ENCODE measurements at places on chromosomes 1 and 21. TPM values are rescaled to one million over a fixed set of nuclear protein-coding genes. Genes with fewer than 3 reads are reported as not detected.

GRCh38 chr21:45178971-45179370, 104.6 kb downstream of the ADARB1 start:
- DNase-seq = no peak

DNA sequence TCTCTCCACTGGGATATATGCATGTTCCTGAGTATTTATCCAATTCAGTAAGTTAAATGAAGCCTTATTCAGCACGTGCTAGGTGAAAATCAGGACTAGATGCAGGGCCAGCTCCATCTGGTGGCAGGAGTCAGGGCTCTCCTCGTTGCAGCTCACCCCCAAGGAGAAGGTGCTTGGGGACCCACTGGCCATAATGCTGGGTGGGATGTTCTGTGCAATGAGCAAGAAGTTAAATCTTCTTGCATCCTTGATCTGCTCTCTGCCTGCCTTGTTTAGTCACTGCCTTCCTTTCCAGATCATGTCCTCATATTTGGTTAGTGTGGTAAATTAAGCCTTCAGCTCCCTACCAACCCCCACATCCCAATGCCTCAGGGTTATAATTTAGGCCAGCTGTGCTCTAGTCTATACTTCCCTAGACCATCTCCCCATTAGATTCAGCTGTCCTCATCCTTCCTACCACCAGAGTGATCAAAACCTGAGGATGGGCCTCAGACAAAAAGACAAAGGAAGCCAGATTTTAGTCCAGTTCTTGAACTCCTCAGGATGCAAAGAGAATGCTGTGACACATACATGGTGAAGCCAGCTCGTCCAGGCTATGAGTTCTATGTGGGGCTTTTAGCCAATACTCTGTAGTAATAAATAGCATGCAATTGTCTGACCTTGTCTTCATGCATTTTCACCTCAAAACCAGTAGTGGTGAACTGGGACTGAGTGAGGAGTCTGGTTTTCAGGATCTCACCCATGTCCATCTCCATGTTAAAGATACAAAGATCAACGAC, 55.9 kb downstream of the SEC16B start:
- DNase-seq = no peak

Gene G0S2
- 440 TPM for total RNA-seq

- DNase-seq = no peak
Measured at GRCh38 chr1:209838537-209838936, 10.8 kb downstream of the UTP25 start.

- no peak for DNase-seq
Measured at GRCh38 chr1:77540501-77541161, 141.8 kb downstream of the ZZZ3 start.

DNA sequence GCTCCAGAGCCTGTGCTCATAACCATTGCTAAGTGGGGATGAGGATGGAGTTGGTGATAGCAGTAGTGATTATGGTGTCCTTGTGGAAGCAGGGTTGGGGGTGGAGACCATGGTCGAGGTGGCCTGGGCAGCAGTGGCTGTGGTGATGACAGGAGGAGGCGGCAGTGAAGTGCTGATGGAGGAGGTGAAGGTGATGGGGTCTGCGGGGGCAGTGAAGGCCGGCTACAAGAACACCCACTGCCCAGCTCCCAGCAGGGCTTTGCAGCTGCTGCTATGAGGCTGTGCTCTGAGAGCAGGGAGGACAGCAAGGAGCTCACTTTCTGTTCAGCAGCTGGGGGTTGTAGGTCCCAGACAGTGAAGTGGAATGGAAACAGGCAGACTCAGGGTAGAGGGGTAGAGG, 15.6 kb upstream of the DMBX1 start:
- no peak for DNase-seq

- DNase-seq = no peak
Measured at GRCh38 chr1:45640293-45640692, 16.4 kb upstream of the CCDC17 start.

Gene SV2A
- total RNA-seq = 1.5 TPM

- no peak for DNase-seq
Measured at GRCh38 chr1:181802466-181802865, 259.0 kb downstream of the ZNF648 start.

Gene LCA5L
- total RNA-seq = 0.82 TPM

Gene CFAP74
- total RNA-seq = not detected

Gene PRRC2C
- total RNA-seq = 70.9 TPM

Gene PIGC
- total RNA-seq = 14.6 TPM

DNA sequence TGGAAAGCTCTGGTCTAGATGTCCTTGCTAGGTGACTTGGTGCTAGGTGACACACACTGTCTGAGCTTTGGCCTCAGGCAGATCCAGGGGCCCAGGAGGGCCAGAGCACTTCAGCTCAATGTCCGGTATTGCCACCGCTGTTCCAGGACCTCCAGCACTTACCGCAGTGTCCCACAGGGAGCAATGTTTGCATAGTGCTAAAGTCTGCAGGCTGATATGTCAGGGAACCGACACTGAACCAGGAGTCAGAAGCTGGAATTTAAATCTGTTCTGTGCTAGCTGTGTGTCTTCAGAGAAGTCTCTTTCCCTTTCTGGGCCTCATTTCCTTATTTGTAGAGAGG, 19.3 kb downstream of the DHCR24 start:
- no peak for DNase-seq

- no peak for DNase-seq
Measured at GRCh38 chr1:216437603-216438002, 14.4 kb upstream of the USH2A start.

DNA sequence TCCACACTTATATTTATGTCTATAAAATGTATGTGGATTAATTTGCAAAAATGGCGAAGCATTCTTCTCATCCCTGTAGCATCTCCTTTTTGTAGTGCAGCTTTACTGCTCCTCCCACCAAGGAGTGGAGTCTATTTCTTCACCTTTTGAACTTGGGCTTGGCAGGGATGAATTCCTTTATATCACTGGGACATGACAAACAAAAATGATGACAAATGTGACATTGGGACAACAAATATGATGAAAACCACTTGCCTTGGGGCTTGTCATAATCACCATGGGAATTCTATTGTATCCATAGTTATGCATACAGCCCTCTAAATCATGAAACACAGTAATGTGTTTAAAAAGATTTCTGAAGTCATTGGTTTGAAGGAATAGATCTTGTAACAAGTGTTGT, 155.0 kb downstream of the TNFSF18 start:
- no peak for DNase-seq

Data from left cardiac atrium (tissue), 4 donors.